ENCODE measurements at places on chromosomes 6 and 20. TPM values are rescaled to one million over a fixed set of nuclear protein-coding genes. Genes with fewer than 3 reads are reported as not detected.

- H3K27me3 ChIP-seq, result peaks cover 14% of the 10 kb centered on the region
- no peak overlapping the region for H3K27ac ChIP-seq
- DNase-seq, result no peak
- H3K36me3 ChIP-seq, result no peaks in the 10 kb centered on the region
- no peaks in the 10 kb centered on the region for H3K4me1 ChIP-seq
- no peak overlapping the region for H3K4me3 ChIP-seq
These were observed 219.8 kb upstream of the ARID1B start for GRCh38 chr6:156557251-156557910.

- DNase-seq, result no peak
- no peaks in the 10 kb centered on the region for H3K36me3 ChIP-seq
- no peak overlapping the region for H3K4me3 ChIP-seq
- H3K4me1 ChIP-seq, result no peaks in the 10 kb centered on the region
- H3K27ac ChIP-seq, result no peak overlapping the region
These were observed 108.0 kb upstream of the MOCS1 start for GRCh38 chr6:40042232-40042631.

- peak overlapping the region; percentile 79 for H3K27ac ChIP-seq
- no peaks in the 10 kb centered on the region for H3K36me3 ChIP-seq
- peaks cover 52% of the 10 kb centered on the region for H3K4me1 ChIP-seq
- DNase-seq, result no peak
- no peak overlapping the region for H3K4me3 ChIP-seq
These were observed 16.6 kb upstream of the CEP85L start for GRCh38 chr6:118667988-118668387.

DNA sequence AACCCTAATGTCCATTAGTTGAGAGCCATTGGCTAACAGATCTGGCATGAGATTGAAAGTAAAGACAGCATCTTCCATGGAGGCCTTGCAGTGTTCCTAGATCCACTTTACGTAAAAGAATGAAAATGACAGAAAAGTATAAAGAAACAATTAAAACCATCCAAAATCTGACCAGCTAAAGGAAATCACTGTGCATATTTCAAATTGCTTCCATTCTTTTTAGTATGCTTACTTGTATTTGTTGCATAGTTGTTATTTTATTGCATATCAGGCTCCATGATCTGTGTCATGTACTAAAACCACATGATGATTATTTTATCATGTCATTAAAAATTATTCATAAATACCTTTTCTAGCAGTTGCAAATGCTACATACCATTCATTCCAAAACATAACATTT is 67.9 kb downstream of the GCLC start:
- H3K27ac ChIP-seq, result no peak overlapping the region
- DNase-seq, result no peak
- no peaks in the 10 kb centered on the region for H3K4me1 ChIP-seq
- no peaks in the 10 kb centered on the region for H3K36me3 ChIP-seq

DNA sequence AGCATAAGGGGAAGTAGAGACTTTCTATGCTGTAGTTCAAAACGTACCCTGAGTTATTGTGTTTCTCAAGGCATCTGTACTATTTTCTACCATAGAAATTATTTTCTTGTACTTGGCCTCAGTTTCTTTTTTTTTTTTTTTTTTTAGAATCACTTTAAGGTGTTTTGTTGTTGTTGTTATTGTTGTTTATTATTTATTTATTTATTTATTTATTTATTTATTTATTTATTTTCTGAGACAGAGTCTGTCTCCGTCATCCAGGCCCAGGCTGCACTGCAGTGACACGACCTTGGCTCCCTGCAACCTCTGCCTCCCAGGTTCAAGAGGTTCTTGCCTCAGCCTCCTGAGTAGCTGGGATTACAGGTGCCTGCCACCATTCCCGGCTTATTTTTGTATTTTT is 179.1 kb downstream of the GRIK2 start:
- no peak overlapping the region for H3K4me3 ChIP-seq
- no peaks in the 10 kb centered on the region for H3K36me3 ChIP-seq
- H3K27ac ChIP-seq, result no peak overlapping the region
- no peaks in the 10 kb centered on the region for H3K4me1 ChIP-seq
- no peak for DNase-seq

GRCh38 chr6:130098317-130098716 is 79.9 kb downstream of the L3MBTL3 start:
- no peak overlapping the region for H3K4me3 ChIP-seq
- H3K4me1 ChIP-seq, result no peaks in the 10 kb centered on the region
- no peak for DNase-seq
- H3K27ac ChIP-seq, result no peak overlapping the region
- H3K27me3 ChIP-seq, result no peaks in the 10 kb centered on the region
- H3K36me3 ChIP-seq, result peaks cover 51% of the 10 kb centered on the region

DNA sequence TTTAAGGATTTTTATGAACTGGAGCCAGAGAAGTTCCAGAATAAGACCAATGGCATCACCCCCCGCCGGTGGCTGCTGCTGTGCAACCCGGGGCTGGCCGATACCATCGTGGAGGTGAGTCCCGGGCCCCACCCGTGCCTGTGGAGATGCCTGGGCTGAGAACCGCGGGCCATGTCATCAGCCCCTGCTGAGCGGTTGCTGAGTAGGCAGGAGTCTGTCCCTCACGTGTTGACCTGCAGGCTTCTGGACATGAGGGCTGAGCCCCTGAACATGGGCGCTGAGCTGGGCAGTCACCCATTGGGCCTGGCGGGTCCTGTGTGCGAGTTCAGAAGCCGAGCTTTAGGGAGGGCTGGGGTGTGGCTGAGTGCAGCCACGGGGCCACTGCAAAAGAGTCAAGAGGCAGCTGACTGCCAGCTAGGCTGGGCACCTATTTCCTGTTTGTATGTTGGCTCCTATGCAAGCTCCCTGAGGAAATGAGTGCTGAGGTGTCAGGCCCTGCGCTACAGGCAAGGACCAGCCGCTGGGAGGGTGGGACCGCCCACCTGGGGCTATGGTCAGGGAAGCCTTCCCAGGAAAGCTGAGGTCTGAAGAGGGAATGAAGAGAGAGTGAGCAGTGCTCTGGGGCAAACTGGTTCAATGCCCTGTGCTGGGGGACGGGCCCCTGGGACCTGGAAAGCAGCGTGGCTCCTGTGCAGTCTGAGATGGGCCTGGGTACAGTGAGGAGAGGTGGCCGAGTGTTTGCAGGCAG is 34.3 kb downstream of the PYGB start:
- no peak overlapping the region for H3K4me3 ChIP-seq

DNA sequence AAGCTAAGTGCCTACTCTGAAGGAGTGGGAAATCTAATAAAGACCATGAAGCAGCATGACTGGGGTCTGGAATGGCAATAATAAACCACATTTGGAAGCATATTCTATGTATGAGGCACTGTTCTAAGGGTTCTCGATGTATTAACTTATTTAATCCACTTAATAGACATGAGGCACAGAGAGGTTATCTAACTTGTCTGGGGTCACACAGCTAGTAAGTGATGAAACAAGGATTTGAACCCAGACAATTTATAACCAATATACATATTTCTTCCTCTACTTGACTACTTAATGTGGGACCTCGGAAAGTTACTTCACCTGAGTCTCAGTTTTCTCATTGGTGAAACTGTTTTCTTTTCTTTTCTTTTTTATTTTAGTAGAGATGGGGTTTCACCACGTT is 131.3 kb downstream of the PDSS2 start:
- no peak overlapping the region for H3K4me3 ChIP-seq
- no peaks in the 10 kb centered on the region for H3K4me1 ChIP-seq
- H3K36me3 ChIP-seq, result peaks cover 2% of the 10 kb centered on the region
- no peak overlapping the region for H3K27ac ChIP-seq
- no peaks in the 10 kb centered on the region for H3K27me3 ChIP-seq
- no peak for DNase-seq

The BTN1A1 gene
- total RNA-seq, result 0.11 TPM

The LGSN gene
- total RNA-seq, result not detected

The SMOC2 gene
- total RNA-seq, result 4.8 TPM

The SLC22A23 gene
- total RNA-seq, result 24.3 TPM

The NFATC2 gene
- 14.0 TPM for total RNA-seq
